Ovary (tissue), 10 donors: ENCODE measurements at places on chromosomes 7 and 10. TPM values are rescaled to one million over a fixed set of nuclear protein-coding genes. Genes with fewer than 3 reads are reported as not detected.

The COL13A1 gene
- 0.87 TPM for total RNA-seq

The AKR1C8 gene
- total RNA-seq, result not detected

The LIPA gene
- 30.0 TPM for total RNA-seq

The TRIM50 gene
- 0.26 TPM for total RNA-seq

The NUTM2B gene
- 1.3 TPM for total RNA-seq

The FXYD4 gene
- not detected for total RNA-seq

The MEIG1 gene
- total RNA-seq, result 0.69 TPM

The PDE6C gene
- total RNA-seq, result not detected

The TMEM236 gene
- total RNA-seq, result 0.72 TPM

GRCh38 chr10:24995072-24995471 lies 20.9 kb downstream of the ENKUR start:
- DNase-seq, result no peak

DNA sequence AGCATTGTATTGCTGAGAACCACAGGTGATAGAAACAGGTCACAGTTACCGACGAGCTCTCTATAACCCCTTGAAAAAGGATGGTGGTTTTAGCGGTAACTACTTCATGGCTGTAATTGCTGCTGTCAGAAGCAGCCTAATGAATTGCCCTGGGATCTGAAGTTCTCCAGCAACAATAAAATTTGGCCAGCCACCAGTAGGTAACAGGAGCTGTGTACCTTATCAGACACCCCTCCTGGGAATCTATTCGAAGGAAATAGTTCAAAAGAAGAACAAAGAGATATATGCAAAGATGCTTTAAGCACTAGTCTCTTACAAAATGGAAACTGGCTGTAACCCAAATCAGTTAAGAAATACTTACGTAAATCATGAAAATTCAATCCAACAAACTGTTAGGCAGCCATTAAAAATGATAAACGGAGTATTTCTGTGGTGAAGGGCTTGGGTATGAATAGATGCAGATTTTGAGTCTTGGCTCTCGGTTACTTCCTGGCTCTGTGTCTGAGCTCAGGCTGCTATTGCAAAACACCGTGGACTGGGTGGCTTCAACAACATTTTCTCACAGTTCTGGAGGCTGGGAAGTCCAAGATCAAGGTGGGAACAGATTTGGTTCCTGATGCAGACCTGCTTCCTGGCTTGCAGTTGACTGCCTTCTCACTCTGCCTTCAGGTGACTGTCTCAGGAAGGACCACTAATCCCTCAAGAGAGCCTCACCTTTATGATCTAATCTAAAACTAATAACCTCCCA lies 1.6 kb downstream of the MSRB2 start:
- no peak for DNase-seq

- no peak for DNase-seq
Measured at GRCh38 chr7:148807436-148807835, 76.7 kb downstream of the EZH2 start.

DNA sequence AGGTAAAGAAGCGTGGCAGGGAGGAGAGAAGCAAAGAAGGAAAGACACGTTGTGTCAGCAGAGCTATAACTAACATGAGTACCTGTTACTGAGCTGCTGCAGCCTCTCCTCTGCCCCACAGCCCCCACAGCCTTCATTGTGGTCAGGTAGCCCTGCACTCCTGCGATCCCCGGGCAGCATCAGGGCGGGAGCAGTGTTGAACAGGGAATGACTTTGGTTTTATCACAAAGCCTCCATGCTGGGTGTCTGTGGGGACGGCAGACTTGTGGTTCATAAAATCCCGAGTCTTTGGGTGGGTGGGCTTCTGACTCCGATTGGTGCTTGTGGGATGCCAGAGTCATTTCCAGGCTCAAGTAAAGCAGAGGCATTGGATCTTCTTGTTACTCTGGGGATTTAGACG lies 14.8 kb upstream of the PRKAG2 start:
- no peak for DNase-seq

- no peak for DNase-seq
Measured at GRCh38 chr10:118118716-118119115, 72.0 kb upstream of the RAB11FIP2 start.

DNA sequence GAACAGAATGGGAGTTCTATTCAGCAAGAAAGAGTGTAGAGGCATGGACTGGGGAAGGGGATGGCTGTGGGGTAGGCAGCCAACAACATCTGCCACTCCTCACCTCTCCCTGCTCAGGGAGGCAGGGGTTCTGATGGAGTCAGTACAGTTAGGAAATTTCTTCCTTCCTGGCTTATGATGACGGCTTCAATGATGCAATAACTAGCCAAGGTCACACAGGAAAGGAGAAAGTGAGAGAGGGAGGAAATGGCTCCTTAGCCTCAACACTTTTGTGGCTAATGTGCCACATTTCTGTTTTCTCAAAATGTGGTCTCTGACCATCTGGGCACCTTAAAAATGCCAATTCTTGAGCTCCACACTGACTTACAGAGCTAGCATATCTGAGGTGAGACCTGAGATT lies 79.3 kb upstream of the PDZD8 start:
- DNase-seq, result no peak

DNA sequence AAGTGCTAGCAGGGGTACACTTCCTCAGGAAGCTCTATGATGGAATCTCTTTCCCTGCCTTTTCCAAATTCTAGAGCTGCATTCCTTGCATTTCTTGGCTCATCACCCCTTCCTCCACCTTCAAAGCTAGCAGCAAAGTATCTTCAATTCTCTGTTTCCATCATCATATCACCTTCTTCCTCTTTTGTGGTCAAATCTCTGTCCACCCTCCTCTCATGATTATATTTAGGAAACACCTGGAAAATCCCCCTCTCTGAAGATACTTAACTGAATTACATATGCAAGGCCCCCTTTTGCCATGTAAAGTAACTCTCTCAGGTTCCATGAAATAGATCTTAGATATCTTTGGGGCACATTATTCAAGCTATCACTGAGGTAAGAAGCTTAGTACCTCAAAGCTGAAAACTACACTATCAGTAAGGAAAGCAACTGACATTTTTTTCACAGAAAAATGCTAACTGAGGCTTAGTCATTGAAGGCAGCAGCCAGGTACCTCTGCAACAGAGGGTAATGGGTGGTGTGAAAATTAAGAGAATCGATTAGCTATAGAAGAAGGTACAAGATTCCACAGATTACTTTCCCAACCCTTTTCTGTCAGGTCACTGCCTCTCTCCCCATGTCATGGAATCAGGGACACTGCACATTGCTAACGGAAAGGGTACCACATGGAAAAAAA lies 197.3 kb downstream of the MACC1 start:
- DNase-seq, result no peak

- DNase-seq, result no peak
Measured at GRCh38 chr10:38159004-38159403, 64.9 kb downstream of the ZNF37A start.

- no peak for DNase-seq
Measured at GRCh38 chr7:144584726-144585125, 181.2 kb upstream of the NOBOX start.

DNA sequence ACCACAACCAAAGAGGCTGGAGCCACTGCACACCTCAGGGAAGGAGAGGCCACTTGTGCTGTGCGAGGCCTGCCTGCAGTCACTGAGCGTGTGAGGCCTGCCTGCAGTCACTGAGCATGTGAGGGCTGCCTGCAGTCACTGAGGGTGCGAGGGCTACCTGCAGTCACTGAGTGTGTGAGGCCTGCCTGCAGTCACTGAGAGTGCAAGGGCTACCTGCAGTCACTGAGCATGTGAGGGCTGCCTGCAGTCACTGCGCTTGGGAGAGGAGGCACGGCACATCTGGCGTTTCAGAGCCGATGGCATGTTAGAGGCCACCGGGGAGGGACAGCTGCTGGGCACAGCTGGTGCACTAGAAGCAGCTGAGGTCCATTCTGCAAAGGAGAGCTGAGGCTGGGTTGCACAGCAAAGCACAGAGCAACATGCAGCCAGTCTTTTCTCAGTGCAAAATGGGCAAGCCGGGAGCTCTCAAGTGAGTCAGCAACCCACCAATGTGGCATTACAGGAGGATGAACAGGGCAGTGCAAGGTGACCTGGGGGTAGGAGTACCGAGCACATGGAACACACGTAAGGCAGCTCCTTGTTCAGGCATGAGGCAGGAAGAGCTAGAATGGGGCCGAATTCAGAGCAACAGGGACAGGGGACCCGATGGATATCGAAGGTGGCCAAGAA lies 540.1 kb downstream of the PTPRN2 start:
- DNase-seq, result no peak

- DNase-seq, result no peak
Measured at GRCh38 chr7:157851501-157852067, 514.8 kb downstream of the DNAJB6 start.

DNA sequence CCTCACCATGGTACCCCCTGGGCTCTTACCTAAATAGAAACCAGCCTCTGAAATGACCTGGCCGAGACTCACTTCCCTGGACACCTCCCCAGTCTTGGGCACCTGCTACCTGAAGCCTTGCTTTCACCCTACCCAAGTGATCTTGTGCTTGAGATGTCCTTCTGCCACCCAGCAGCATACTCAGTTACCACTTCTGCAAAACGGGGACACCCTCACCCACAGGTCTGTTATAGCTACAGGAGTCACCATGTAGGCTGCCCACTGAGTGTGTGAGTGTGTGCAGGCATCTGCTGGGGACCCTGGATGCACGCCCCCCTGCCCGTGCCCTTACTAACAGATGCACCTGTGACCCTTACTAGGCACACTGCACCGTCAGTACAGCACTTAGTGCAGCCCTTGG lies 94.8 kb upstream of the PPIF start:
- DNase-seq, result no peak

DNA sequence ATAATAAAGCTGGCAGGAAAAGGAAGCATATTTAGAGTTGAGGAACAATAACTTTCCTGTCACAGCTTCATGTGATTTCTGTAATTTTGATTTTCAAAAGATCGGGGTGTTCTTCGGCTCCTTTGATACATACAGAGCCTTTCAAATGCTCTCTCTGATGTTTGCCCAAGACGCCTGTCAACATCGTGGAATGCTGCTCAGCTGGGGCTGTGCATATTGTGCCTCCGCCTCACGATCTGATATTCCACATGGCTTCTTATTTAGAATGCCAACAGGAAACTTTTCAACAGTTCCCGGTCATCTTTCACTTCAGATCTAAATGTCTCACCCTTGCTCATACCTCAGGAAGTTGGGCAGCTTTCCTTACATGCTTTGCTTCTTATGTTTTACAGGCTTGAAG lies 7.3 kb downstream of the NPY start:
- DNase-seq, result no peak

- no peak for DNase-seq
Measured at GRCh38 chr10:100357059-100357858, 10.2 kb downstream of the SCD start.

- no peak for DNase-seq
Measured at GRCh38 chr10:12098966-12099365, 30.2 kb downstream of the DHTKD1 start.

DNA sequence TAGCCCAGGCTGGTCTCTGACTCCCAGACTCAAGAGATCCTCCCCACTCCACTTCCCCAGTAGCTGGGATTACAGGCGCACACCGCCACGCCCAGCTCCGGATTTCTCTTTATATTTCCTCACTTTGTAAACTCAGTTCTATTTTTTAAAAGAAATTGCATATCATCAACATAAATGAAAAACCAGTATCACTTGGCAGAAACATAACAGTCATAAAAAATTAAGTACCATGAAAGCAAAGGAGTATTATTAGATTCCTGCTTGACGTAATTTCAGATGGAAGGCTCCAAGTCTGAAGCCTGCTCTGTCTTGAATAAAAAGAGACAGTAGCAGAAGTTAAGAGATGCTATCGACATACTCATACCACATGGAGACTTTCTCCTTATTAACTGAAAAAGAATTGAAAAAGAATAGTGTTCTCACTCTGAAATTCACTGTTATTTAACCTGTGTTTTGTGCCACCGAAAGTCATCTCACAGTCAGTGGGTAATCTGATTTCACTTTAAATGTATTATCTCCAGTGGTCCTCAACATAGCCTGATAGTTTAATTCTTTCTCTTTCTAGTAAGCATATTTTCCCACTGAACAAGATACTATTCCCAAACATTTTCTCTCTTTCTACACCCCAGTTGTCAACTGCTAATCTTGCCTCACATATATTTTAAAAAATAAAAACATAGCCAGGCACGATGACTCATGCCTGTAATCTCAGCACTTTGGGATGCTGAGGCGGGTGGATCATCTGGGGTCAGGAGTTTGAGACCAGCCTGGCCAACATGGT lies 40.3 kb upstream of the ADRB1 start:
- no peak for DNase-seq

DNA sequence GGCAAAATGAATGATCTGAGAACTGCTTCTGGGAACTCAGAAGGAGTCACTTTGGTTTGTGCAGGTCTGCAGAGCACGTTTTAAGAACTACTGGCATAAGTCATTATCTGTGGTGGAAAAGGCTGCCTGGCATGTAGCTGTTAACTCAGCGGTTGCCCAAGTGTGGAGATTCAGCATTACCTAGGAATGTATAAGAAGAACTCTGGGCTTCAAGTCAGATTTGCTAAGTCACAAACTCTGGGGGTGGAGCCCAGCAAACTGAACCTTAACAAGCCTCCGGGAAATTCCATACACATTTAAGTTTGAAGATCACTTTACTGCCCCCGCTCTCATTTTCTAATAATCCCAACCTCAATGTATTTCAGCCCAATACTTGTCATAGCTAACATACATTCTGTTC lies 31.1 kb downstream of the PLXDC2 start:
- no peak for DNase-seq

- no peak for DNase-seq
Measured at GRCh38 chr7:123494193-123494796, 40.1 kb downstream of the IQUB start.

DNA sequence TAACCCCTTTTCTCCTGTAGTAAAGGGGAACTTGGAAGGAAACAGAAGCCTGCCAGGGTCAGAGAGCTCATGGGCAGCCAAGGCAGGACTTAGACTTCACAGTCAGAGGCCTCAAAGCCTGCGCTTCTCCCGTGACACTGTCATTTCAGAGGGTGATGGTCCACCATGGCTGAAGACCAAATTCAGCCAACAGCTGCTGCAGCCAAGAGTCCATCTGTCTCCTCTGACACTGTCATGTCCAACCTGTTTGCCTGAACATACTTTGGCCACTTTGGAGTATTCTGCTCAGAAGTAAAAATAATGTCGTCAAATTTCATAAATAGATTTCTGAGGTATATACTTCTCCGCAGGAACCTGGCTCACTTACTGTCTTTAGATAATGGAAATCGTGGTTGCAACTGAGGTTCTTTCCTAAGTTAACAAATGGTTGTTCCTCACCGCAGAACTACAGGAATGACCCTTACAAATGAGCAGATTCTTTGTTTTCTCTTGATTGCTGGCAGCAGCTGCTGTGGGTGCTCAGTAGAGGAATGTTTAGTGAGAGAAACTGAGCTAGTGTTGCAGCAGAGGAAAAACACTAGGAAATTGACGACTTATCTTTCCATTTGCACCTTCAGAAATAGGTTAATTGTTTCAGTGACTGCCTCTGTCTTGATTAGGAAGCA lies 626.5 kb downstream of the SDK1 start:
- DNase-seq, result no peak
